ENCODE measurements at places on chromosomes 3 and 15. TPM values are rescaled to one million over a fixed set of nuclear protein-coding genes. Genes with fewer than 3 reads are reported as not detected.

- DNase-seq = no peak
Observed at GRCh38 chr15:89195836-89196235, 25.5 kb downstream of the RLBP1 start.

The ACSBG1 gene
- 2.9 TPM for total RNA-seq

The C15orf61 gene
- 4.6 TPM for total RNA-seq

The MNS1 gene
- total RNA-seq = 2.4 TPM

The VPS13C gene
- total RNA-seq = 49.8 TPM

The GOLGA8T gene
- total RNA-seq = not detected

The GMNC gene
- not detected for total RNA-seq
